Mammary microvascular endothelial cell (primary cell): ENCODE measurements at places on chromosomes 1 and 21. TPM values are rescaled to one million over a fixed set of nuclear protein-coding genes. Genes with fewer than 3 reads are reported as not detected.

PLEKHA6 gene
- total RNA-seq = 1.3 TPM in 2 replicates

HSPB7 gene
- not detected in 2 replicates for total RNA-seq

HPCAL4 gene
- total RNA-seq = not detected in 2 replicates

GOLT1A gene
- not detected in 2 replicates for total RNA-seq

CYYR1 gene
- total RNA-seq = 22.7 and 28.9 TPM in 2 replicates

CLCA2 gene
- total RNA-seq = not detected in 2 replicates

LCA5L gene
- total RNA-seq = 0.07 and 0.74 TPM in 2 replicates

PMF1 gene
- 102 and 103 TPM in 2 replicates for total RNA-seq

KRTAP10-9 gene
- total RNA-seq = not detected in 2 replicates

PYHIN1 gene
- total RNA-seq = not detected in 2 replicates

REN gene
- 0.39 and 0.40 TPM in 2 replicates for total RNA-seq

CFAP107 gene
- total RNA-seq = not detected in 2 replicates
